T-helper 1 cell (primary cell): ENCODE measurements at places on chromosomes 3 and 15.

- no peak for DNase-seq
These were observed 13.7 kb downstream of the SEMA5B start for GRCh38 chr3:123013876-123014275.

DNA sequence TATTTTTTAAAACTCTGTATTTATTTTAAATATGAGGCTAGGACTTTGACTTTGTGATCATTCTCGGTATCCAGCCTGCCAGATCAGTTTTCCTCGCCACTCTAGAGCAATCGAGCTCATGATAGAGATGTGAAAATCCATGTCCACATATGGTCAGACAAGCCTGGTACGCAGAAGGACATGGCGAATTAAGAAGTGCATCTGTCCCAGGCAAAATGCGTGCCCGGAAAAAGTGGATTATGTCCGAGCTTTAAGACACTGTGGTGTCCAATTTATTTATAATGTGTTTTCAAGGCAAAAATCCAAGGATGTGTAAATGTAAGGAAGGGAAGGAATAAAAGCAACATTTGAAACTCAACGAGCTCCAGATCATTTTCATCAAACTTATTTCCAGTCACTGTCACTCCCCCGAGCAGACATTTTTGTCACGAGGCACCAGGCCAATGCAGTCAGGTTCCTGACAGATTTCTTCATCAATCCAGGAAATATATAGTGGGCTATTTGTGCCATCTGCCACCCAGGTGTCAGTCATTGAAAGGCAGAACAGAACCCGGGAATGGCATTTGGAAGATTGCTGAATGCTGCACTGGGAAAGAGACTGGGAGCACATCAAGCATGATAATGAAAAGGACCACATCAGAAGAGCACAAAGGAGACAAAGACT, 825.7 kb downstream of the SQOR start:
- no peak for DNase-seq

- no peak for DNase-seq
These were observed 62.7 kb upstream of the ITGA11 start for GRCh38 chr15:68494573-68495110.

DNA sequence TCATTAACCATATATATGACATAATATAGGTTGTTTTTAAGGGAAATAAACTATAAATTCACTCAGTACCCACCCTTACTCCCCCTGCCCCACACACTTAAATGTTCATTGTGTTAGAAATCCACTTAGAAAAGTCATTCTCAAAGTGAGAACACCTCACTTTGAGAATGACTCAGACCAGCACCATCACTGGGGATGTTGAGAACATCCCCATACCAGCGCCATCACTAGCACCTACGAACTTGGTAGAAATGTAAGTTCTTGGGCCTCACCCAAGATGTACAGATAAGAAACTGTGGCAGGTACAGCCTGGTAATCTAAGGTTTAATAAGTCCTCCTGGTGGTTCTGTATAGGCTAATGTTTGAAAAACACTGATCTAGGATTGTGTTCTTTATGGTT, 362.6 kb downstream of the LPP start:
- no peak for DNase-seq

DNA sequence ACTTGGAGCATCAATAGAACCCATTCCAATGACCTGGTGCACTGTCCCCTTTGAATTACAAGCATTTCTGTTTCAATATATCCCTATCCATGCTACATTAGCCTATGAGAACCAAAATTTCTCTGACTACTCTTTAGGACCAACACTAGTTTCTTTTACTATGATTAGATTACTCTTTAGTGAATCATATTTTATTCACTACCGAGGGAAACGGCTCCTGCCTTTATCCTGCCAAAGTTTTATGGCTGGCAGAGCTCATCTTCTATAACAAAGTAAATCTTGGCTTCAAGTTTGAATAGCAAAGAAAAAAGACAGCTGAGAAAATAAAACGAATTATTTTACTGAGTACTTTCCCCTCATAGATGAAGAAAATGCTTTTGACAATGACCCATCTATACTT, 120.9 kb downstream of the SLC9A9 start:
- DNase-seq, result no peak

DNA sequence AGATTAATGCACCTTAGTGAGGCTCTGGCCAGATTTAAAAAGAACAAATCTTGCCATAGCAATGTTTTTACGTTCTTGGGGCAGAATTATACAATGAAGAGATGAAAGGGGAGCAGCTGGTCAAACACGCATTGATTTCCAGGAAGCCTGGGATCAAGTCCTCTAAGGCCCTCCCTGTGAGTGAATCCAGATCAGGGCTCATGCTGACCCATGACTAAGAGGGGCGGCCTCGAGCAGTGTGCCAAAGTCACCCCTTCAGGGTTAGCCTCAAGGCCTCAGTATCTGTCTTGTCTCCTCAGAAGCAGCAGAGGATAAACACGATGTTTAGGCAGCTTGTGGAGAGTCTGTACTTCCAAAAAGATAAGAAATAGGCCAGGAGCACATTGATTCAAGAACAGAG, 9.3 kb upstream of the RBP1 start:
- DNase-seq, result no peak

DNA sequence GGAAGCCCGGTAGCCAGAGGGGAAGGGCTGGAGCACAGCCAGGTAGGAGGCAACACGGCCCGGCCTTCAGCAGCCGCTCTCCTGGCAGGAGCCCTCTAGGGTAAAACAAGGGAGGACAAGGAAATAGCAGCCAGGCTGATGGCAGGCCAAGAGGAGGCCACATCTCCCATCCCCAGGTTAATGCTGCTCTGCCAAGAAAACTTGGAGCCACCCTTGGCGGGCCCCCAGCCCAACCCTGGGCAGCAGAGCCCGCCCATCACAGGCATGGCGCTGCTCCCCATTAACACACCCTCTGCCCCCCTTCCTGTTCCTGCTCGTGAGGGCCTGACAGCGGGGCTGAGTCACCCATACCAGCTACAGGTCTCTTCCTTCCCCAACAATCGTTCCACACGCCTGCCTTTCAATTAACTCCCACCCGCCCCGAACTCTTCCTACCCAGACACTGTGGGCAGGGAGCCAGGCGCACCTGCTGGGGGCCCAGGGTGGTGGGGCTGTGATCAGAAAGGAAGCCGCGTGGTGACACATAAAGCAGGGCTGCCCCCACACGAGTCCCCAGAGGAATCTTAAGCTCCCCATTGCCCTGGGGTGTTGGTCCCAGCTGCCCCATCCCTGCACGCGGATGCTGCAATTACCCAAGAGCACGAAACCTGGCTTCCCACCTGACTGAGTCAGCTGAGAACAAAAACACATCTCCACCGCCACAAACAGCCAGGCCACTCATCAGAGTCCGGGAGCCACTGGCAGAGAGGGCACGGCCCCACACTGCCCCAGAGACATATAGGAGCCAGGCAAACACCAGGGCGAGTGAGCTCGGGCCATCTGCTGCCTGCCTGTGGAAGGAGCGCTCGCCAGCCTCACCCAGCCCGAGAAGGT, at the start of gene C15orf62:
TSS of gene C15orf62 (plus strand) at position 707 of the 873 bp plus-strand sequence. CDS start 516 bp downstream, outside the sequence.
- peak; percentile 16 for DNase-seq

GRCh38 chr3:39933986-39934693, 124.7 kb downstream of the MYRIP start:
- DNase-seq, result no peak

DNA sequence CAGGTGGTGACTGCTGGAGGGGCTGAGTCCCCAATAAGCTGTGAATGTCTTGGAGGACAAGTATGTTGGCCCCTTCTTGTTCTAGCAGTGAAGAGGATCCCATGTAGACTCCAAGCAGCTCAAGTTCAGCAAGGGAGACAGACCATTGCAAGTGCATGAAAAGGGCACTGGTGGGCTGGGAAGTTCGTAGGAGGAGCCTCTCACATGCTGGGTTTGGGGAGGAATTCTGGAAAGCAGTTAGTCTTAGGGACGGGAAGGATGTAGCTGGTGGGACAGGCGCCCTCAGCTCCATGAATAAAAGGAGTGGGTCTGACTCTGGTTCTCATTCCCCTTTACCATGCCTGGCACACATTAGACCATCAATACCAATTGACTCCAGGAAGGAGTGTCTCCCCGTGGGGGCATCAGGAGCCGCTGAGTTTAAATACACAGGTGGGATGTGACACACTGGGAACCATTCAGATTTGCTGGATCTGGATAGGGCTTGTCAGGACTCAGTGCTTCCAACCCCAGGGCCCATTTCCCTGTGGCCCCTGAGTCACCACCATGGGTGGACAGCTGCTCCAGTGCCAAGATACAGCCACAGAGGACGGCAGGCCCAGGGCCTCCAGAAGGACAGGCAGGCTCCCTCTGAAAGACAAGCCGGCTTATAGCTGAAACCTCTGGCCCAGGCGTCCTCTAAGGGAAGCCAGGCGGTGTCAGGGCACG, 552 bp upstream of the XYLB start:
- no peak for DNase-seq

DNA sequence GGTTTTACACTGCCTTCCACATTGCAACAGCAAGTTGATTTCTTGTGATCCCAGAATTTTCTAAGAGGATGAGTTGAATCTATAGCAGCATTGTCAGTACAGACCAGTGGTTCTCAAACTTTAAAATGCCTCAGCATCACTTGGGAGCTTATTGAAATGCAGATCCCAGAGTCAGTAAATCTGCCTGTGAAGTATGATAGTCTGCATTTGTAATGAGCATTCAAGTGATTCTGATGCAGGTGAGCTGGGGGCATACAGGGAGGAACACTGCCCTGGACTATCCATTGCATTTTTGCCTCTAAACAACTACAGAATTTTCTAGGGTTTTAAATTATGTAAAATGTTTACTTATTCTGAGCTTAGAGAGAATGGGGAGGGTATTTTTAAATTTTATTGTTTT, 27.5 kb upstream of the PAQR5 start:
- DNase-seq, result no peak

GRCh38 chr3:140428380-140428779, 249.5 kb upstream of the TRIM42 start:
- DNase-seq, result no peak

- no peak for DNase-seq
These were observed 130.6 kb upstream of the BCL6 start for GRCh38 chr3:187875863-187876262.

DNA sequence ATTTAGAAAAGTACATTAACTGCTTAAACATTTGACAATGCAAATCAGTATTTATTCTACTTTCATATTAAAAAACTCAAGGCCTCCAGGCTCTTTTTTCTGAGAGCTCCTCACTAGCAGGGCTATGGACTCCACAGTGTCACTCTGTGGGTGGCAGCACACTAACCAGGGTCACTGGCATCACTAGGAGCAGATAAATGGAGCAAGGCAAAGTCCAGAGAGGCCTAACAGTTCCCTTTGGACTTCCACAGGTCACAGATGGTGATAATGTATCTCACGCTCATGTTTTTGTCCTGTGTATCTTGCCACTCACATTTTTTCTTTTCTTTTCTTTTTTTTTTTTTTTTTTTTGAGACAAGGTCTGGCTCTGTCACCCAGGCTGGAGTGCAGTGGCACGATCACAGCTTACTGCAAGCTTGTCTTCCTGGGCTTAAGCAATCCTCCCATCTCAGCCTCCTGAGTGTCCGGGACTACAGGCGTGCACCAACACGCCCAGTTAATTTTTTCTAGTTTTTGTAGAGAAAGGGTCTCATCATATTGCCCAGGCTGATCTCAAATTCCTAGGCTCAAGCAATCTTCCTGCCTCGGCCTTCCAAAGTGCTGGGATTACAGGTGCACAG, 7.8 kb downstream of the SPG21 start:
- no peak for DNase-seq

DNA sequence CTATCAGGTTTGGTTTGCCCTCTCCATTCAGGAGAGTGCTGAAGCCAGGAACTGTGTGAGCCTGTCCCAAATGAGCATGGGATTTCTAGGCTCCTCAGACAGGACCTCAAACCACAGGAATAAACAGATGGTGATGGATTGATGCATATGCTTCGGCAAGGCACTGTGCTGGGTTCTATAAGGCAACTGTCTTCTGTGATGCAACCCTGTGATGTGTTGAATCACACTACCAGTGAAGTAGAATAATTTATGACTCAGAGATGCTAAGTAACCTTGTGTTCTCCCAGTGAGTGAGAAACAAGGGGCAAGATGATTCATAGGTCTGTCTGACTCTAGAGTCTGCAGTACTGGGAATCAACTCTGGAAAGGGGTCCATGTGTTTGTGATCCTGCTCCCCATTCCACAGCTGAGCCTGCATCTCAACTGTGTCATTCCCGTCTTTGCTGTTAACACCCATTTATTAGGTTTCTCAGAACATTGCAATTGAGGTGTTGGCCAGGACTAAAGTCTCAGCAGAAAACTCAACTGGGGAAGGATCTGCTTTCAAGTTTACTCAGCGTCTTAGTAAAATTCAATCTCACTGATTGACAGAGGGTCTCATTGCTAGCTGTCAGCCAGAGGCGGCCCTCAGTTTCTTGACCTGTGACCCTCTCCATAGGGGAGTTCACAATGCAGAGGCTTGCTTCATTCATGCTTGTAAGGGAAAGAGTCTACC, 510.1 kb upstream of the CFAP20DC start:
- no peak for DNase-seq

- no peak for DNase-seq
These were observed 191.6 kb downstream of the OSBPL10 start for GRCh38 chr3:31789429-31789828.

DNA sequence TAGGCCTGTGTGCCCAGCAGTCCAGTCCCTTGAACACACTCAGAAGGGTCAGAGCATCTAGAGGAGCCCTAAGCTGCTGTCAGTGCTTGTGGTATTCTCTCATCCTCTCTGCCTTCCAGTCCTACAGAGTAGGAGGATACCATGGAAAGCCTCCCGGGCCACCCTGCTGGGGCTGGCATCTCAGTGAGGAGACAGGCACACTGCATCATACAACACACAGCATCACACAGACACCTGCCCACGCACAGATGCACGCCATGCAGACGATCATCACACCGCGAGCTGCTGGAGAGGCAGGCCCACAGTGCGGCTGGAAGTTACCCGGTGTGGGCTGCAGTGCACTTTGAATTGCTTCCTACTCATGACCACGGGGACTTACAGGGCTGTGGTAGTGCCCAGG, 15.2 kb downstream of the GABRA5 start:
- DNase-seq, result no peak

DNA sequence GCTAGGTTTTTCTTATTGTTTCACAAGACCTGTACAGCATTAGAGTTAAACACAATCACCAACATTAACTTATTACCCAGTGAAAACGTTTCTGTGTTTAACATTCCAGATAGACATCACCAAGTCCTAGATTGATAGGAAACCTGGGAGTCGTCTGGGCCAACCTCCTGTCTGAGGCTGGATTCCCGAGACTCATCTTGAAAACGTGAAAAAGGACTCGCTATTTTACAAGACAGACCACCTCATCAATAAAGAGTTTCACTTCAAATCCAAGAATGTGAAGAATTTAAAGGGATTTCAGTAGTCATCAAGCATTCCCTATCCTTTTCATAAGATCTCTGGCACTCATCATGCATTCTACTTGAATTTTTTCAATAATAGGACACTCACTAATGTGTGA, 626.6 kb downstream of the MCTP2 start:
- DNase-seq, result no peak
